ENCODE measurements at places on chromosomes 5 and 9. TPM values are rescaled to one million over a fixed set of nuclear protein-coding genes. Genes with fewer than 3 reads are reported as not detected.

Gene DOCK2
- total RNA-seq, result 2.0 TPM

Gene IRGM
- total RNA-seq, result 0.18 TPM

Gene ADRA1B
- total RNA-seq, result 20.4 TPM

Gene HTR4
- not detected for total RNA-seq

Gene PCDHB2
- total RNA-seq, result 3.9 TPM

Gene P4HA2
- 53.1 TPM for total RNA-seq

Gene FAM163B
- total RNA-seq, result not detected

Gene BARX1
- 12.8 TPM for total RNA-seq

Gene PSD2
- total RNA-seq, result not detected

Gene CDH9
- not detected for total RNA-seq

Gene CCDC192
- total RNA-seq, result not detected

Gene PROB1
- total RNA-seq, result 0.20 TPM

Gene THBS4
- 0.23 TPM for total RNA-seq

All from A549 treated with Hydrocortisone at 1 μM for 4 hours (cell line).